ENCODE measurements at places on chromosomes 2 and 18.

DNA sequence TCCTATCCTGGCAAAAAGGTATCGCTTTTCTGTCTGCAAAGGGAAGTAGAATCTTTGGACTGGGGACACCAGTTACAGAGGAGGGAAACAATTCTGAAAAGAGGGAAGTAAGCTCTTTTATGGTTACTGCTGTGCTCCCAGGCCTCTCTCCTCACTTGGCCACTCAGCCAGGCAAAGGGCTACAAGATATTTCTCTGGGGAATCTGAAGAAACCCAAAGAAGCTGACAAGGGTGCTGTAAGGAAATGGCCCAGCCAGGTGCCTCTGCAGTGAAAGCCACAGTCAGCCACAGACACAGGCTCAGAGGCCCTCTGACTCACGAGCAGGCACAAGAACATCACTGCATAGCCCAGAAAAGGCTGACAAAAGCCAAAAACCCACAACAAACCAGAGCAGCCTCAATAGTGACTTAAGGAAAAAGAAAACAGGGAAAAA is 5.8 kb downstream of the HDLBP start:
- peak; percentile 58 for DNase-seq

DNA sequence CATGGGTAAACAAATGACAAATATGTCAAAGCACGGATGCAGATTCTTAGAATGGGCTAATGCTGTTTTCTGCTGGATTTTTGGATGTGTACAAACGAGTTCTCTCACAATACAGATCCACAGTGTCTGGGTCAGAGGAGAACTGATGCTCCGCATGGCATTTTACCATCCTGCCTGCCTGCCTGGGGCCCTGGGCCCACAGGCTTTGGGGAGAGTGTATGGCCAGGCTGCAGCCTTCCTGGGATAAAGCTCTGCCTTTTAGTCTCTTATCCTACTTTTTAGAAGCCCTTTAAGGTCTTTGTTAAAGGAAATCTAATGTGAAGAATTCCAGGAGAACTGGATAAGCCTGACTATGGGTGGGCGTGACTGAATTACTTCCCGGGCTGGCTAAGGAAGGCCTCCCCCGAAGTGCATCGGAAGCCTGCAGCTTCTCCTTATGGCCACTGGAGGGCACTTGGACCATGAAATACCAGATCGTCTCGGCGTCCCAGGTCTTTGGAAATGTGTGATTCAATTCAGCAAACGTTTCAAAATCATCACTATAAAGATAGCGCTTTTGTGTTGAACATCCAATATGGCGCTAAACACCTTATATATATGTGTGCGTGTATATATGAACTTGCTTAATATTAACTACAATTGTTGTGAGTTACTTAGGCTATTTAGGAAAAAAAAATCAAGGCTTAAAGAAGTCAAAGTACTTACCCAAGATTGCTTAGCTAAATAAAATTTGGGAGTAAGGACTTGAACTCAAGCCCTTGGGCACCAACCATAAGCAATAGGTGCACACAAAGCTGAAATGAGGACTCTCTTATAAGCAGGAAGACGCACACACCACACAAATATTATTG is 15.2 kb upstream of the DNPEP start:
- peak; percentile 88 for DNase-seq

DNA sequence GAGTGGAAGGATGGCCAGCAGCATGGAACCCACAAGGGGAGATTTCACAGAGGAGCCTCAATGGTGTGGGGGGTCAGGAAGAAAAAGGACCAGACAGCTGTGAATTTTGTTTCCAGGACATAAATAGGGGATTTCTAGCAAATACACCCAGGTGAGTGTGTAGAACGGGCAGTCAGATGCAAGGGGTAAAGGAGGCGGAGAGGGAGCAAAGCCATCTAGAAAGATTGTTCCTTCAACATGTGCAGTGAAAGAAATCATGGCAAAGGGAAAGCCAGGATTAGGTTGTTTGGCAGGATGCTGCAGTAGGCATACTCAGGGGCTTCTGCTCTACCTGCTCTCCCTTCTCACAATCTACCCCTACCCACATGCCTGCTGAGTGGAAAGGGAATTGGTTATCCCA is 119.4 kb upstream of the EPC2 start:
- DNase-seq: no peak

- no peak for DNase-seq
These were observed 43.8 kb downstream of the XIRP2 start for GRCh38 chr2:166932032-166932431.

- DNase-seq: no peak
These were observed 79.2 kb upstream of the PID1 start for GRCh38 chr2:229350117-229350805.

GRCh38 chr18:42937436-42937835 is 178.0 kb downstream of the RIT2 start:
- no peak for DNase-seq

GRCh38 chr18:55494899-55495298 is 93.1 kb downstream of the TCF4 start:
- peak; percentile 68 for DNase-seq

- DNase-seq: no peak
These were observed 49.2 kb upstream of the NEMP2 start for GRCh38 chr2:190583507-190584337.

GRCh38 chr18:66582211-66582610 is 21.7 kb downstream of the CDH19 start:
- DNase-seq: no peak

DNA sequence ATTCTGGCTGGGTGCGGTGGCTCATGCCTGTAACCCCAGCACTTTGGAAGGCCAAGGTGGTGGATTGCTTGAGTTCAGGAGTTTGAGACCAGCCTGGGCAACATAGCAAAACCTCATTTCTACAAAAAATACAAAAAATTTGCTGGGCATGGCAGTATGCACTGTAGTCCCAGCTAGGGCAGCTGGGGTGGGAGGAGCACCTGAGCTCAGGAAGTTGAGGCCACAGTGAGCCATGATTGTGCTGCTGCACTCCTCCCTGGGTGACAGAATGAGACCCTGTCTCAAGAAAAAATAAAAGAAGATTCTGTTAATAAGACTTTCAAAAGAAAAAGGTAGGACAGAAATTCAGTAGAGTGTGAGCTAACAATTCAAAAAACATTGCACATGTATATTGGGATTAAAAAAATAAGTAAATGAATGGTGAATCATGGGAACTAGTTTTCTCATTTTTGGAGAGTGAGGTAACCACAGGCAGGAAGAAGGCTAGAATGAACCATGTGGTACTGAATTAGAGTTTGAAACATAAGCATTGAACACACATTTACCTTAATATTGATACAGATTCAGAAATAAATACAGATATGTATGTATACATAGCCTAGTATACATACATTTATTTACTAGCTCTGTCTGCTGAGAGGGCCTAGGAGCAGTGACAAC is 53.5 kb downstream of the NCOA1 start:
- DNase-seq: peak; percentile 14

DNA sequence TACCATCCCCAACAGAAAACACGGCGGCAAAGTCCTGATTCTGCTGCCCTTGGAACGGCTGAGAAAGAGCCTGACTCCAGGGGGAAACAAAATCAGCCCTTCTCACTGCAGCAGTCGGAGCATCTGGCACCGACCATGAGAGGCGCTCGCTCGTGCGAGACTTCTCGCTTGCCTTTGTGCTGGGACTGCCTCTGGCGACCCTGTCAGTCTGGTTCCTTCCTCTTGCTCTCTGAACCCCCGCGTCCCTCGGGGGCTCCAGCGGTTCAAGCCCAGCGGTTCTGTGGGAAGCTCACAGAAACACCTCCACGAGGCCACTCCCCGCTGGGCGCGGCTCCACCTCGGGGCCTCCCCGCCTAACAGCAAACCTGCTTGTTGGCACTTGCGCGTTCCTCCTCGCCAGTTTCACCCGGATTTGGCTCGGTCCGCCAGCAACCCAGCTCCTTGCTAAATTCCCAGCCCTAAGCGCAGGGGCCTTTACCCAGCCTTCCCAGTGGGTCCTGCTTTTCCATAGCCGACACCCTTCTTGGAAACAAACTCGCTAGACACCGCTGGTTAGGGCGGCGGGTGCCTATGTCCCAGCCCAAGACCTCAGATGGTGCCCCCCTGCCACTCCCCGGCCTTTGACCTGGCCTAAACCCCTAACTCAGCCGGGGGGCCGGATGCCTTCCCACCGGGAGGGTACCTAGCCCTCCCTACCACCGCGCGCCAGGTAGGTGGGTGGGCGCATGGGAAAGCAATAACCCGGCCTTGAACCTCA is 2.2 kb downstream of the RND3 start:
- peak; percentile 74 for DNase-seq

- peak; percentile 27 for DNase-seq
These were observed 144.9 kb downstream of the ACTR3 start for GRCh38 chr2:114034742-114035141.

DNA sequence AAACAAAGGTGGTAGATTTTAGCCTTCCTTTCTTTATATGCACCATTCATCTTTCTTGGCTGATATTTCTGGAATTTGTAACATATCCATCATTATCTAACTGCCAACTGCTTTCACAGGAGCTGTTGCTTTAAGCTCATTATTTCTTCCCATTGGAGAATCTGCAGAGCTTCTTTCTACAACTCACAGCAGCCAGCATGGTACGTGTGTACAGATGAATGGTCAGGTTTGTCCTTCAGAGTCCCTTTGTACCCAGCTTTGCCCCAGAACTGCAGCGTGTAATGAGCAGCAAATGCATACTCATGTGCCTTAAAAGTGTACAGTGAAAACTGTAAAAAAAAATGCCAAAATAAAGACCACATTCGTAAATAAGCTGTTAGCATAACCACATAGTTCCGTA is 260.9 kb downstream of the FIGN start:
- DNase-seq: no peak

DNA sequence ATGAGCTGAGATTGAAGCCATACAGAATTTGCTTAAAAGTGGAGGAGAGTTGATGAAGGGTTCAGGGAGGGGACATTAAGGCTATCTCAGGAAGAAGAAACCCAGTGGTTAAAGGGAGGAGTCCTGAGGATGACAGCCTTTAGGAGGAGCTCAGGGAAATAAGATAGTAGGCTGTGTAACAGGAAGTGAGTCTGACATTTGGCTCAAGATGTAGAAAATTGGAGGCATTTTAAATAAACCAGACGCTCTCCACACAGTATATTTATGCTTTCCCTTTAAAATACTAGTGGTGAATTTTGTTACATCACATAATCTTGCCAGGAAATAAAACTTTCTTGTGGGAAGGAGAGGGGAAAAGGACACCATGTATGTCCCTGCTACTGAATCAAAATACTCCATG is 11.6 kb downstream of the KCNH7 start:
- DNase-seq: peak; percentile 0

- DNase-seq: no peak
These were observed 296.2 kb upstream of the ZC3H15 start for GRCh38 chr2:186189816-186190215.

- no peak for DNase-seq
These were observed 16.2 kb upstream of the DCC start for GRCh38 chr18:52323802-52324201.

DNA sequence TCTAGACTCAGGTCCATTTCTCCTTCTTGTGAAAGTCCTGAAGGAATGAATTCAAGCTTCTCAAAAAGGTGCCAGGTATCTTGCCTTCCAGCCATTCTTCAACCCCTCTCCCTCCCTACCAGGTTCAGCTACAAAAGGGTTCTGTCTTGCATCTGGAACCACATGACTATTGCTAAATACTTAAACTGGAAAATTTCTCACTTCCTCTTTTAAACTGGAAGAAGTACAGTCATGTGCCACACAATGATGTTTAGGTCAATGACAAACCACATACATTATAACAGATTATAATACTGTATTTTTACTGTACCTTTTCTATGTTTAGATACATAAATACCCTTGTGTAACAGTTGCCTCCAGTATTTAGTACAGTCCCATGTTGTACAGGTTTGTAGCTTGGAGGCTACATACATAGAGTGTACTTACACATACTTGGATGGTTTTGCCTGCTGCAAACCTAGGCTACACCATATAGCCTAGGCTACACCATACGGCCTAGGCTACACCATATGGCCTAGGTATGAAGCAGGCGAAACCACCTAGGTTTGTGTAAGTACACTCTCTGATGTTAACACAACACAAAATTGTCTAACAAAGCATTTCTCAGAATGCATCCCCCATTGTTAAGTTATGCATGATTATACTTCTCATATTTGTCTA is 142.0 kb upstream of the DNMT3A start:
- DNase-seq: no peak

DNA sequence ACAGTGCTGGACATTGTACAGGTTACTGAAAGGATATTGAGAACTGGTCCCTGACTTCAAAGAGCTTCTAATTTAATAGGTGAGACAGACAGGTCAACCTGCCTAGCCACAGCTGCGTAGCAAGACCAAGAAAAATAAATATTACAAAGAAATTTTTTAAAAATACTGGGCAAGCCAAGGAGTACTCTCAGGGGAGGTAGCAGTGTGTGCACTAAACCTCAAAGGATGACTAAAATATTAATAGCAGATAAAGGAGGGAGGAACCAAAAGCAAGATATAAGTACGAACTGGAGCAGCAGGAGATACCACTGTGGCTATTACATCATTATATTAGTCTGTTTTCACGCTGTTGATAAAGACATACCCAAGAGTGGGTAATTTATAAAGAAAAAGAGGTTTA is 14.9 kb downstream of the SCG2 start:
- no peak for DNase-seq

GRCh38 chr2:113207021-113207420 is 33.2 kb downstream of the PSD4 start:
- no peak for DNase-seq

- no peak for DNase-seq
These were observed 25.6 kb downstream of the LRP2 start for GRCh38 chr2:169336695-169337094.

DNA sequence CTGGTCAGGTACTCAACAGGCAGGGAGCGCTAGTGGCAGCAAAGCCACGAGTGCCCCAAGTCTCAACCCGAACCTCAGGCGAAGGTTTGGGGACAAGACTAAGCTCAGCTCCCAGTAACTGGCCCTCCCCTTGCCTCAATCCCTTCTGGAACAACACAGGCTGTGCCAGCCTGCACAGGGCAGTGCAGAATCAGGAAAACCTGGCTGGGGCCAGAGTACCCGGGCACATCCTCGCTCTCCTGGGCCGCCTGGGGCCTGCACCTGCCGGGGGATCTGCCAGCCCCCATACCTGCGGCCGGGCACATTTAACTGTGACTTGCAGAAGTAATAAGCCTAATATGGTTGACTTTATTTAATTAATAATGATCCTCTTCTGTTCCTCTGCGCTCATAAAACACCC is 60.6 kb downstream of the GBX2 start:
- DNase-seq: no peak

DNA sequence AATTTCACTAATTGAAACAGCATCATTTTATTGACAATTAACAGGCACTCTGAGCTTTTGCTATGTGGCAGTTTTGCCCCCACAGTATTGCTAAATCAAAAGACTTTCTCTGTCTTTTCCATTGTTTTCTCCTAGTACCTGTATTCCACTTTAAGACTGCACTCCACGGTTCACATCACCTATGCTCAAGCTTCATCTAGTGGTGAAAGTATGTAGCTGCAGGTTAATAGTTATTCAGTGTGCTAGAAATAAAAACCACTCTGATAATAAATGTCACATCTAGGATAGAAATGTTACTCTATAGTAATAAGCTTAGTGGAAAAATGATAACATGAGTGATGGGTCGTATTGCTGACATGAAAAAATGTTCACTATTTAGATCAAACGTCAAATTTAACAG is 24.6 kb downstream of the ARL6IP6 start:
- no peak for DNase-seq

- no peak for DNase-seq
These were observed 1.2 kb downstream of the ABCG8 start for GRCh38 chr2:43839776-43840564.

- DNase-seq: no peak
These were observed 505.4 kb downstream of the BCL11A start for GRCh38 chr2:60047944-60048525.

Data from EH (cell line).